ENCODE measurements at places on chromosomes 12 and 14.

GRCh38 chr14:91254461-91254860 lies 10.0 kb upstream of the GPR68 start:
- no peak for DNase-seq

GRCh38 chr12:96811083-96811482 lies 96.0 kb upstream of the NEDD1 start:
- no peak for DNase-seq

DNA sequence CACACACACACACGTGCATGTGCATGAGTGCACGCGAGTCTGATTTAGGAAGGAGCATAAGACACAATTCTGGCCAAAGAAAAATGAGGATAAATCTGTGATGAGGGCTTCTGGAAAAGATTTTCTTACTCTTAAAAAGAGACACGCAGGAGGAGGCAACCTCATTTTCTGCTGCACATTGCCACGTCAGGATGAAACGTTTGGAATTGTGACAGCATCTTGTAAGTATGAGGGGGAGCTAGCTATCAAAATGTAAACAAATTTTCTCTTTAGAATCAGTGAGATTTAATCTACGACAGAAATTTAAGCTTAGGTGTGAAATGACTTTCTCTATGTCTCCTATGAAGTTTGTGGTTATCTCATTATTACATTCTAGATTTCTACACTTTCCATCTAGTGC lies 31.1 kb upstream of the NUBPL start:
- DNase-seq = no peak

DNA sequence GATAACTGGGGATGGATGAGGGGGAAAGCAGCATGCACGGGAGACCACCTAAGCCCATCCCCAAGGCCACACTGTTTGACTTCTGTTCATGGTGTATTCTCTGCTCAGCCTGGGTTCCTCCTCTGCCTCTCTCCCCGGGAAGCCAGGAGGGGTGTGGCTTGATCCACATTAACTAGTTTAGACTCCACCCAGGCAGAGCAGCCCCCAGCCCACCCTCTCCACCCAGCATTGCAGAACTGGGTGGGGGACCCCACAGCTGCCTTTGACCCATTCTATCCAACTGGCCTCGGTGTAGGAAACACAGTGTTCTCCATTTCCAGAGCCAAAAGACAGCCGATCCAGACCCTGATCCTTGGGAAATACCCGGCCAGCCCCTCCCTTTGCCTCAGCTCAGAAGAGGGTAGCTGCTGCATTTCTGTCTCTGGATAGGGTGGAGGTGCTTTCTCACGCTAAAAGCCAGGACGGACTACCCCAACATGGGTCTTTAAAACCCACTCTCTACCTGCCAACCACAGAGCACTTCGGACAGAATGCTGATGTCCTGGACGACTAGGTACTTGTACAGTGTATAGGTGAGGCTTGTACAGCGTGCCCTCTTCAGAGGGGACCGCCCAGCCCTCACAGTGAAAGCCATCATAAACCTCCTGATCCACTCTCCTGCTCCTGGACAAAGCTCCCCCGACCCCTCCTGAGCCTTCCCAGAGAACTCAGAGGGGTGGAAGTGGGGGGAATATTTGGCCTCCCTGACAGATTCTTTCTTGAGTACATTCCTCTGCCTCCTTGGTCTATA lies 9.4 kb downstream of the SPRYD3 start:
- peak; percentile 83 for DNase-seq

DNA sequence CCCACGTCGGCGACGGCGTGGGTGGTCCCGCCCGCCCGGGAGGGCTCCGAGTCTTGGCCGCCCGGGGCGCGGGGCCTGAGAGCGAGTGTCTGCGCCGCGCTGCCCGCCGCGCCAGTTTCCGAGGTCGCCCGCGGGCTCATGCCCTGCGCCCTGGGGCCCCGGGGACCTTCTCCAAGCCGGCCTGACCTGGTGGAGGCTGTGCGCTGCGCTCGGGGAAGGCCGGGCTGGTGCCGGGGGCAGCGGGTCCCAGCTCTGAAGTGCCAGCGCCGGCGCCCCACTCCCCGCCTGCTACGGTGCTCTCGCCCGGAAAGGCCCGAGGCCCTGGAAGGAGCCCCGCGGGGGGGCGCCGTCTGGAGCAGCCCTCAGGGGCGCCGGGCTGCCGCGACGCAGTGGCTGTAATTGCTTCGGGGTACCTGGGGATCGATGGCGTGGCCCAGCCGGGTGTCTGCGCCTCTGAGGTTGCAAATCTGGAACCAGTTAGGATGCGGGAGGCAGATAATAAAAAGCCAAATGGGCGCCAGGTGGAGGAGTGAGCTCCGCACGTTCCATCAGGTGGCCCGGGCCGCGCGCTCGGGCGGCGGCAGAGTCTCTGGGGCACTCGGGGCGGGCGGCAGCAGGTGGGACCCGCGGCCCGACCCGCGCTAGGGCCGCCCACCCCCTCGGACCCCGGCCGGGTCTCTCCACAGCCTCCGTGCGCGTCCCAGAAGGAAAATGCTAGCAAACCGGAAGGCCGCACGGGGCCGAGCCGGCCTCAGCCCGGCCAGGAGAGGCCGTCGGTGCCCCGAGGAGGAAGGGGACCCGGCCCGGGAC lies 102.3 kb upstream of the DIO3 start:
- no peak for DNase-seq

DNA sequence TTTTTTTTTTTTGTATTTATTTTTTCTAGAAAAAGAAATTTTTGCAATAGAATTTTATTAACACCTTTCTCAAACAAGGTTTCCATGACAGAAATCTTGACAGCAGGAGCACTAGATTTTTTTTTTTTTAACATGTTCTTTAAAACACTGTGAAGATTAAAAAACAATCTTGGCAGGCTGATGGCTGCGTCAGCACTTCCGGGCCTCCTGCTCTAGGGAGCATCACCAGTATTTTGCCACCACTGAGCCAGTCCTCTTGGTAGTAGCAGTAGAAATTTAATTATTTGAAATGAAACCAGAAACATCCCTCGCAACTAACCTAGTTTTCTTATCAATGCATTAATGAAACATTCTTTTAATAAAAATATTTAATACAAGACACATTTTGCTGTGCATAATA lies 99.6 kb downstream of the APAF1 start:
- DNase-seq = no peak

DNA sequence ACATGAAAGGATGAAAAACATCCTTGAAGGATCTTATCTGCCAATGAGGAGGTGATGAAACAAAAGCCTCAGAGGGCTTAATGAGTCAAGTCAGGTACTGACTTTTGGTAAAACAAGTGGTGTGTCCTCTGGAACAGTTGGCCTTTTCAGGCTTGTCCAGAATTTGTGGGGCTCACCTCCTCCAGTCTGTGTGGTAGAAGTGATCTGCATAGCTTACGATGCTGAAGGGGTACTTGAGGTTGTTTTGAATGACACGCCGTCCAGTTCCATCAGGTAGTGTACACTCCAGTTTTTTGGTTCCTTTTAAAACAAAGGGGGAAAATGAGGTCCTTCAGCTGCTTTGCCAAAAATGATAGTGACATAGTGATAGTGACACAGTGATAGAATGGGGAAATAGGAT lies 17.0 kb downstream of the RTRAF start:
- no peak for DNase-seq

DNA sequence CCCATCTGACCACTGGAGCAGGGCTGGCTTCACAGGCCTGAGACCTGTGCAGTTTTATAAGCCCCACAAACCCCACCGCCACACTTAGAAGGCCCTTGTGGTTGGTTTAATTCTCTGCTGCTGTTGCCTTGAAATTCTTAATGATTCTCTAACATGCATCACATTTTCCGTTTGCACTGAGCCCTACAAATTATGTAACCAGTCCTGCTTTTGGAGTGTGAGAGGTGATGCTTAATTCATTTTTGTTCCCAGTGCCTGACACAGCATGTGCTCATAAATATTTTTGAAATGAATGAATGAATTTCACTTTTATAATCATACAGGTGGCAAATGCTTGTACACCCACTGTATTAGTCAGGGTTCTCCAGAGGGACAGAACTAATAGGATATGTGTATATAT lies 52.8 kb upstream of the PLXNC1 start:
- no peak for DNase-seq

- no peak for DNase-seq
Observed at GRCh38 chr14:50039734-50040400, 76.5 kb downstream of the VCPKMT start.

DNA sequence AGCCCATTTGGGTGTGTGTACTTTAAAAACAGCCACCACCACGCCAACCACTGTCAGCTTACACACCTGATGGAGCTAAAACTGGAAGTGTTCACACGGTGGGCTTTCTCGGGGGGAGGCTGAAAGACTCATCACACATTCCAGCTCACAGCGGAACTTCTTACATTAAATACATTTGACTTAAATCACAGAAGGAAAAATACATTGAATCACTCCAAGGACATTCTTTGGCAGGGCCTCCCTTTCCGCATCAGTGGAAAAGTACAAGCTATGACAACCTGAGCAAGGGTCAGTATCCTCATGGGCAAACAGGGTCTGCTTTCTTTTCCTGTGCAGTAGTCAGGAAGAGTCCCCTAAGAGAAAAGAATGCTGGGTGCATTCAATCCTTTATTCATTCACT lies 31.0 kb upstream of the TC2N start:
- no peak for DNase-seq

- DNase-seq = peak; percentile 72
Observed at GRCh38 chr12:27595231-27595642, 71.2 kb downstream of the PPFIBP1 start.

- DNase-seq = no peak
Observed at GRCh38 chr14:100714258-100714892, 12.3 kb upstream of the DLK1 start.

GRCh38 chr12:53414756-53415417 lies 8.8 kb upstream of the AMHR2 start:
- DNase-seq = no peak

- DNase-seq = no peak
Observed at GRCh38 chr14:24954700-24955037, 95.3 kb downstream of the STXBP6 start.

- DNase-seq = no peak
Observed at GRCh38 chr14:95659293-95659989, 26.8 kb upstream of the TCL1B start.

DNA sequence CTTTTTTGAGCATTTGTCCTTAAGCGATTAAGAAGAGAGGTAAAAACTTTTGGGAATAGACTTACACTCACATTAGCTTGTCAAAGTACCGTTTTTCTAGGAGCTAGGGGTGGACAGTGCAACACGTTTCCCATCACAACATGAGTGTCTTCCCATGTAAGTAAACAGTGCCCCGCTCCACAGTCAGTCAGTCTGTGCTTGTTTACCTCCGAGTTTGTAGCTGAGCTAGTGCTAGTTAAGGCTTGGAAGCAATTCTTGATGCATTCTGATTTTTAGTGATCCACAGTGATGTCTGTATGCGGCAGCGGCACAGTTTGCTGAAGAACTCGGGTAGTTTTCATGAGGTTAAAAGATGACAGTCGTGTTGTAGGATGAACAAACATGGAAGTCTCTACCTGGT lies 941 bp downstream of the ZDHHC17 start:
- peak; percentile 42 for DNase-seq

GRCh38 chr12:12929696-12930095 lies 22.3 kb downstream of the GPRC5D start:
- no peak for DNase-seq

DNA sequence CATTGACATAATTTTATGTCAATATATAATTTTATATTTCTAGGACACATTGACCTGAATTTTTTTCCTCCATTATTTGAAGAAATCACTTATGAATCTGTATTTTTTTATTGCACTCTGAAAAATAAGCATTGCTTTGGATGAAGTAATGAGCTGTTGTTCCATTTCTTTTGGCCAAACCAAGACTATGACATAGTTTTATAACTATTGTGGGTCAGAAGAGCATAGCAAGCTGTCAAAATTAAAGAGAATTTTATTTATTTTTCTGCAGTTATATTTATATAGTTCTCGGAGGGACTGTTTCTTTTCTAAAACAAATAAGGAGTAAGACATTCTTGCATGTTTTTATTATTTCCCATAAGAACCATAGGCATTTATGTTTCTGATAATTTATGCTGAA lies 8.5 kb downstream of the C12orf75 start:
- no peak for DNase-seq

- DNase-seq = no peak
Observed at GRCh38 chr12:111469401-111469800, 63.7 kb downstream of the SH2B3 start.

DNA sequence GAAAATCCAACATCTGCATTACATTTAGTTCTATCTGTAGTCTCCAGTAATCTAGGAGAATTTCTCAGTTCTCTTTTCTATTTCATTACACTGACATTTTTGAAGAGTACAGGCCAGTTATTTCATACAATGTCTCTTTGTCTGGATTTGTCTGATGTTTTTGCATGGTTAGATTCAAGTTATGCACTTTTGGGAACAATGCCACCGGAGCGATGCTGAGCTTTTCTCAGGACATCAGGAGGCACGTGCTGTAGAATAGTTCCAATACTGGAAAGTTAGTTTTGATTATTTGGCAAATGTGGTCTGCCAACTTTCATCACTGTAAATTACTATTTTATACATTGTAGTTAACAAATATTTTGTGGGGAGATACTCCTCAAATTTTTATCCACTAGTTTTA lies 43.1 kb downstream of the ALDH1L2 start:
- DNase-seq = peak; percentile 71

DNA sequence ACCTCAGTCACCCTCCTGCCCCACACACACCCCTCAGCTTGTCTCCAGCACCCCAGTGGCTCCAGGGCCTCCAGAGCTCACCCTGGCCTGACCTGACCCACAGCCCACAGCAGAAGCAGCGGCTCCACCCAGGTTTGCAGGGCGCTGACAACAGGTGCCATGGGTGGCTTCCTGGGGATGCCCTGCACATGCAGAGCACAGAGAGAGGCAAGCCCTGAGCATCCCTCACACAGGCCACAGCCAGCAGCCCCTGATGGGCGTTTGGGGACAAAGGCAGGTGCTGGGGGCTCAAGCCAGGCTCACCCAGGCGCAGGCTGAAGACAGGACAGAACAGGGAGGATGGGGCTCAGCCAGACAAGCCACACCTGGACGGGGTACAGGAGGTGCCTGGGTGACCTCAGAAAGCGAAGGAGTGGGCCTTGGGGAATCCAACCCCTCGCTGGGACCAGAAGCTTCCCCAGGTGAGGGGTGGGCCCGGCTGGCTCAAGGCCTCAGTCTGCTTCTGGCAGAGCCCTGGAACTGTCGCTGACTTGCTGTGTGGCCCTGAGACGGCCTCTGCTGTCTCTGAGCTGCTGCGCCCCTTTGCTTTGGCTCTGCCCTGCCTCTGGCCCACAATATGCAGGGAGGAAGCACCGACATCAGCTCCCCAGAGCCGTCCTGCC lies 10.6 kb downstream of the ARL6IP4 start:
- no peak for DNase-seq

GRCh38 chr12:114764510-114764909 lies 80.5 kb upstream of the TBX3 start:
- no peak for DNase-seq

GRCh38 chr12:75783093-75783877 lies 248.3 kb downstream of the PHLDA1 start:
- peak; percentile 15 for DNase-seq
